ENCODE measurements at places on chromosomes 3 and 15.

GRCh38 chr3:72694398-72694797 lies 153.8 kb downstream of the SHQ1 start:
- DNase-seq = no peak

GRCh38 chr3:24387000-24387399 lies 107.7 kb downstream of the THRB start:
- no peak for DNase-seq

- no peak for DNase-seq
Observed at GRCh38 chr15:64236156-64236894, 73.5 kb upstream of the PPIB start.

- DNase-seq = no peak
Observed at GRCh38 chr15:86555939-86556338, 476.3 kb downstream of the AGBL1 start.

GRCh38 chr3:87949189-87949878 lies 109.5 kb downstream of the CGGBP1 start:
- DNase-seq = no peak

DNA sequence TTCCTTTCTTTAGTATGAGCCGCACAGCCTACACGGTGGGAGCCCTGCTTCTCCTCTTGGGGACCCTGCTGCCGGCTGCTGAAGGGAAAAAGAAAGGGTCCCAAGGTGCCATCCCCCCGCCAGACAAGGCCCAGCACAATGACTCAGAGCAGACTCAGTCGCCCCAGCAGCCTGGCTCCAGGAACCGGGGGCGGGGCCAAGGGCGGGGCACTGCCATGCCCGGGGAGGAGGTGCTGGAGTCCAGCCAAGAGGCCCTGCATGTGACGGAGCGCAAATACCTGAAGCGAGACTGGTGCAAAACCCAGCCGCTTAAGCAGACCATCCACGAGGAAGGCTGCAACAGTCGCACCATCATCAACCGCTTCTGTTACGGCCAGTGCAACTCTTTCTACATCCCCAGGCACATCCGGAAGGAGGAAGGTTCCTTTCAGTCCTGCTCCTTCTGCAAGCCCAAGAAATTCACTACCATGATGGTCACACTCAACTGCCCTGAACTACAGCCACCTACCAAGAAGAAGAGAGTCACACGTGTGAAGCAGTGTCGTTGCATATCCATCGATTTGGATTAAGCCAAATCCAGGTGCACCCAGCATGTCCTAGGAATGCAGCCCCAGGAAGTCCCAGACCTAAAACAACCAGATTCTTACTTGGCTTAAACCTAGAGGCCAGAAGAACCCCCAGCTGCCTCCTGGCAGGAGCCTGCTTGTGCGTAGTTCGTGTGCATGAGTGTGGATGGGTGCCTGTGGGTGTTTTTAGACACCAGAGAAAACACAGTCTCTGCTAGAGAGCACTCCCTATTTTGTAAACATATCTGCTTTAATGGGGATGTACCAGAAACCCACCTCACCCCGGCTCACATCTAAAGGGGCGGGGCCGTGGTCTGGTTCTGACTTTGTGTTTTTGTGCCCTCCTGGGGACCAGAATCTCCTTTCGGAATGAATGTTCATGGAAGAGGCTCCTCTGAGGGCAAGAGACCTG lies 13.2 kb downstream of the GREM1 start:
- no peak for DNase-seq

GRCh38 chr3:77652624-77653023 lies 612.7 kb downstream of the ROBO2 start:
- DNase-seq = no peak

DNA sequence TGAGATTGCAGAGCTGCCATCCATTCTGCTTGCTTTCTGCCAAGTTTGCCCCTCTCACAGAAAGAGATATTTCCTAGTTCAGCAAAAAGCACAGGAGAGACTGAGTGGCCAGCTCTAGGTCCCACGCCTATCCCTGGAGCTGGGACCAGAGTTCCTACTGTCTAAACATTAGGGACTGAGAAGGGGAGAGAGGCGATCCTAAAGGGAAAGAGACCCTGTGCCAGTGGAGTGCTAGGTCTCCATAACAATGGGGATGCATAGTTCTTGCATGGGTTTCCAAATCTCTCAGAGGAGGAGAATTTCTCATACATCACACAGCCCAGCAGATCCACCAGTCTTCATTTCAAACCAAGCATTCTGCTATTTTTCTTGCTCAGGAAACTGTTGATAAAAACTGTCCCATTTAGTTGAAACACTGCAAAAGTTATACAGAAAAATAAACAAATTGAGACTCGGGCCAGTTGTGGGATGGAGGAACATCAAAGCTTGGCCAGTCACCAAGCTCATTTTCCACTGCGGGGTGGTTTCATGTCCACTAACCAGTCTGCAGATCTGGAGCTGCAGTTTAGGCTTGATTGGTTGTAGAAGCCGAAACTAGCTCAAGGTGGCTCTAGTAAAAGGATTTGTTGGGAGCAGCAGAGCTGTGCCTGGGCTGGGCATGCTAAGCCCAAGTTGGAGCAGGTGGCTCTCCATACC lies 62.7 kb downstream of the EEFSEC start:
- DNase-seq = no peak

DNA sequence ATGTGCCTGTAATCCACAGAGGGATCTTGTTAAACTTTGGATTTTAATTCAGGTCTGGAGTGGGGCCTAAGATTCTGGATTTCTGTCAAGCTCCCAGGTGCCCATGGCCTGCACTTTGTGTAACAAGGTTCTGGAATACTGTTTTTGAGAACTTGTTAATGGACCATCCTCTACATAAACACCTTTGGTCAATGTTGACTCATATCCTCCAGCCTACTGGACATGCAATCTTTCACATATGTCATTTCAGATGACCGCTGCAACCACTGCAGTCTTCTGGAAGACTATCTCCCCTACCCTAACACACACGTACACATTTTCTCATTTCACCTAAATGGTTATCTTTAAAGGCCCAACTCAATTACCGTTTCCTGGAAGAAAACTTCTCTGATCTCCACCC lies 302.1 kb upstream of the TPRG1 start:
- no peak for DNase-seq

- DNase-seq = no peak
Observed at GRCh38 chr15:58627701-58628100, 121.8 kb downstream of the ADAM10 start.

DNA sequence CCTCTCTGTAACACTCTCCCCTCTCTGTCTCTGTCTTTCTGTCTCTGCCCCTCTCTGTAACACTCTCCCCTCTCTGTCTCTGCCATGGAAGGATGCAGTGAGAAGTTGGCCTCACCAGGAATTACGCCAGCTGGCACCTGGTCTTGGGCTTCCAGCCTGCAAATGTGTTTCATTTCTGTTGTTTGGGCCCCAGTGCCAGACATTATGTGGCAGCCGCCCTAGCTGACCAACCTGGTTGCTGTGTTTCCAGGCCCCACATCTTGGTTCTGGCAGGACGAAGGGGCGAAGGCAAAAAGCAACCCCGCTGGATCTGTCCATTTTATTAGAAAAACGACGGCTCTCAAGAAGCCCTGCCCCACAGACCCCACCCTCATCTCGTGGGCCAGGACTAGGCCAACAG lies 5.2 kb upstream of the ZXDC start:
- no peak for DNase-seq

- DNase-seq = no peak
Observed at GRCh38 chr3:130849091-130849552, 44.8 kb upstream of the ATP2C1 start.

DNA sequence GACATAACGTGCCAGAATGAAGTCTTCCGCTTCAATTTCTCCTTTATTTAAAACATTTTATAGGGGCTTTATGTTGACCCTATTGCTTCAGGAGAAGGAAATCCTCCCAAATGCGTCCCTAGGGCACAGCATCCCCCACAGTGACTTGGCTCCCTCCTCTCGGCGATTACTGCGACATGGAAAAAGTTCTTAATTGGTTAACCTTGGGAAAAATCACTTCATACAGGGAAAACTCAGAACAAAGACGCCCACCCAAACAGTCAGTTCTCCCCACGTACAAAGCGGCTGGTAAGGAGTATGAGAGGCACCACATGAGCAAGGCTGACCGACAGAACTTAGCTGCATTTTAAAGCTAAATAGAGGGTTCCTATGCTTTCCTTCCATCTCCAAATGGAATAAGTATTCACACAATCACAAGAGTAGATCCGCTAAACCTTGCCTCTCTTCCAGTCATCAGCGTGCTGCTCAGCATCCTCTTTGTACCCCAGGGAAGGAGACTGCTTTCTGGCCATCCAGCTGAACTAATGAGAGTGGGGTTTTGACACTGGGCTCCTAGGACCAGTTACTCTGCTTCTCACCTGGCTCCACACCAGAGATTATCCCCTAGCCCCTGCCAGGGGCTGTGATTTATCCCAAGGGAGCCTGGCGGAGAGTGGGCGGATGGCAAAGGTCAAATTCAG lies 415.3 kb upstream of the WNT5A start:
- no peak for DNase-seq

DNA sequence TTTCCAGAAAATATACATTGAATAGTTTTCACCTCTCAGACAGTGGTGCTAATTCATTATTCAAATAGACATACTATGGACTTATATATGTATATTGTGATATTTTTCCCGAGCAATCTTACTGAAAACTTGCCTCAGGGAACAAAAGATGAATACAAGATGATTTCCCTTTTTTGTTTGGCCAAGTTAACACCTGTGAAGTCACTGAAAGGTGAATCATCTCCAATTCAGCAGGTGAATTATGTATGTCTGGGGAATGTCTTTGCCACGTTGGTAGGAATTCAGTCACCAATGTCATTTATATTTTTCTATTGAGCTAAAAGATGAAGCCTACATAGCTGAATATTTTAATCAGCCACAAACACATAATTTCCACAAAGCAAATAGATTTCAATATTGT lies 88.2 kb downstream of the GPR156 start:
- no peak for DNase-seq

GRCh38 chr3:160486459-160486869 lies 36.9 kb upstream of the TRIM59 start:
- DNase-seq = no peak

DNA sequence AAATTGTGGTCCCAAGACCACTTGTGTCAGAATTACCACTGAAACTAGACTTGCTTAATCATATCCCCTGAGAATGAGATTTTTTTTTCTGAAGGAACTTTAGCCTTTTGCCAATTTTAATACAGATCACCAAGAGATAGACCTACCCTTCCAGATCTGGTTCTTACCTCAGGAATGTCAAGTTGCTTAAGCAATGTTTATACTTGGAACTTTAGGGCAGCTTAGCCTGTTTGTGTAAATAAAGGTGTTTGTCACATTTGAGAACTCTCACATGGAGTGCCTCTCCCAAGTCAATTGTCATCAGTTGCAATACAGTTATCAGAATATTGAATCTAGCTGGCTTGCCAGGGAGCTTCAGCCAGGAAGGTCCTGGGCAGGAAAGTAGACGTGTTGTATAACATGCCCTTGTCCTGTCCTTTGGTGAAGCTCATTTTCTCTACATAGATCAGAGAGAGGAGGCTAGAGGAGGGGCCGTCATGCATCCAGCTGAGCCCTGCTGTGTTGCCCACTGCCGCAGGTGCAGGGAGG lies 3.9 kb downstream of the GPD1L start:
- no peak for DNase-seq

DNA sequence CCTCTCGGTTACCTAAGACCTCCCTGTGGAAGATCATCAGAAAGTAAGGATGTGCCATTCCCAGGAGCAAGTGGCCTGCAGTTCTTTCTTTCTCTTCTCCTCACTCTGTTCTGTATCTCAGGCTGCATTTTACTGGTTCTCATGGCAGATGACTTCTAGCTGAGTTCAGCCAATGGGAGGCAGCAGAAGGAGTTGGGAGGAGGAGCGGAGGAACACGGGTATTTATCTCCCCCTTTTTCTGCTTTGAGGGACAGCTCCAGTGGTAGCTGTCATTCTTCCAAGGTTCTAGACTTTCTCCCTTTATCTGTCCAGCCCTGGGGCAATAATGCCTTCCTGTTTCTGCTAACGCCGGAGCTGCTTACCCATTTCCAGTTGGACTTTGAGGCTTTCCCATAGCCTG lies 339.9 kb downstream of the NR2F2 start:
- DNase-seq = no peak

DNA sequence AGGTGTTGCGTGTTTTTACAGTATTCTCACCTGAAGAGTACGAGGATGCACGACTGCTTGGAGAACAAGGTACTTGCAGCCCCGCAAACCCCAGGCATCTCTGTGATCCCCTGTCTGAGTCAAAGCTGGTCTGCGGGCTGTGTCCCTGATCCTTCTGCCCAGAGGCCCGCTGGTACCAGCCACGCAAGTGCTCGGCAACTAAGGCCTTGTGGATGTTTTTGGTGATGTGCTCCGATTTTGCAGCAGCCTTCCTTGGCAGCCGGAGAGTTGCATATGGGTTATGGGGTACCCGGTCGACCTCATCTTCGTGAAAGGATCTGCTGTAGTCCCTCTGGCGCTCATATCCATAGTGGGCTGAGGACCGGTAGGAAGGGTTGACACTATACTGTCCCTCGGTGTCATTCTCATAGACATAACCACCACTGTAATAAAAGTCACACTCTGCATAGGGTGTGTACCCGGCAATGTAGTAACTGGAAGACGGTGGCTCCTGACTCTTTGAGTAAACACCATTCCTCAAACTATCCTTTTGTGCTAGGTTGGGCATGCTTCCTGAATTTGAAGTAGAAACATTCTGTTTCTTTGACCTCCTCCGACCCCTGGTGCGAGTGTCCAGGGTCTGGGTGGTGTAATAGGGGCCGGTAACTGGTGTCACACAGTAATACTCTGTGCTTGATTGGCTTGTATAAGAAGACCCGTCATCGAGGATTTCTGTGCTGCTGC lies 58.6 kb upstream of the LMOD3 start:
- DNase-seq = no peak

- no peak for DNase-seq
Observed at GRCh38 chr15:66963084-66963483, 102.3 kb upstream of the SMAD3 start.

GRCh38 chr15:100277087-100277855 lies 64.5 kb downstream of the ADAMTS17 start:
- DNase-seq = no peak

- DNase-seq = no peak
Observed at GRCh38 chr3:181631901-181632300, 79.8 kb upstream of the SOX2 start.

DNA sequence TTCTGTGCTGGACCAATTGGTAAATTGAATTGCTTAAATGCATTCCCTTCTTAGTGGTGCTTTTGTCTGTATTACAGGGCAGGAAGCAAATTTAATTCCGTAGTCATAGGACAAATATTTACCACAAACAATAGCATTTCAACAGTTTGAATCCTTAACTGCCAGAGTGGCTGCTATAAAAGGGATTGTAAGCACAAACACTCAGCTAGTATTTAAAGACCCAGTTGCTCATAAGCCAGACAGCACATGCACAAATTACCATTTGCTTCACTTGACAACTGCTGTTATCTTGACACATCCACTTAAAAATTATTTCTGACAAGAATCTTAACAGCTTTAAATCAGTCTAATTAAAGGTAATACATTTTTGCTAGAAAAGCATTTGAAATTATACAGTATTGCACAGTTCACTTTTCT lies 490.2 kb upstream of the ADAMTS9 start:
- no peak for DNase-seq

GRCh38 chr15:82674873-82675272 lies 27.7 kb upstream of the CPEB1 start:
- DNase-seq = no peak

GRCh38 chr3:178856804-178857203 lies 214.8 kb downstream of the ZMAT3 start:
- no peak for DNase-seq

GRCh38 chr3:98974442-98974841 lies 72.9 kb upstream of the DCBLD2 start:
- no peak for DNase-seq

All from activated naive CD4-positive, alpha-beta T cell (primary cell).